WTC11 (cell line): ENCODE measurements at places on chromosomes 7 and 10. TPM values are rescaled to one million over a fixed set of nuclear protein-coding genes. Genes with fewer than 3 reads are reported as not detected.
A peak's percentile ranks its signal among the peaks of the same experiment; 100 is the strongest.

GRCh38 chr7:71208881-71209280 lies 76.9 kb downstream of the GALNT17 start:
- no peak for DNase-seq

Gene LGI1
- not detected in 3 replicates for total RNA-seq

GRCh38 chr10:101901340-101901739 lies 57.7 kb upstream of the KCNIP2 start:
- DNase-seq, result peak; percentile 32

- no peak for DNase-seq
Observed at GRCh38 chr10:104034401-104035193, 51.1 kb downstream of the COL17A1 start.

Gene RBP4
- total RNA-seq, result 1.8 to 2.7 TPM (median 2.2 TPM) in 3 replicates
